ENCODE measurements at places on chromosomes 6 and 20.

DNA sequence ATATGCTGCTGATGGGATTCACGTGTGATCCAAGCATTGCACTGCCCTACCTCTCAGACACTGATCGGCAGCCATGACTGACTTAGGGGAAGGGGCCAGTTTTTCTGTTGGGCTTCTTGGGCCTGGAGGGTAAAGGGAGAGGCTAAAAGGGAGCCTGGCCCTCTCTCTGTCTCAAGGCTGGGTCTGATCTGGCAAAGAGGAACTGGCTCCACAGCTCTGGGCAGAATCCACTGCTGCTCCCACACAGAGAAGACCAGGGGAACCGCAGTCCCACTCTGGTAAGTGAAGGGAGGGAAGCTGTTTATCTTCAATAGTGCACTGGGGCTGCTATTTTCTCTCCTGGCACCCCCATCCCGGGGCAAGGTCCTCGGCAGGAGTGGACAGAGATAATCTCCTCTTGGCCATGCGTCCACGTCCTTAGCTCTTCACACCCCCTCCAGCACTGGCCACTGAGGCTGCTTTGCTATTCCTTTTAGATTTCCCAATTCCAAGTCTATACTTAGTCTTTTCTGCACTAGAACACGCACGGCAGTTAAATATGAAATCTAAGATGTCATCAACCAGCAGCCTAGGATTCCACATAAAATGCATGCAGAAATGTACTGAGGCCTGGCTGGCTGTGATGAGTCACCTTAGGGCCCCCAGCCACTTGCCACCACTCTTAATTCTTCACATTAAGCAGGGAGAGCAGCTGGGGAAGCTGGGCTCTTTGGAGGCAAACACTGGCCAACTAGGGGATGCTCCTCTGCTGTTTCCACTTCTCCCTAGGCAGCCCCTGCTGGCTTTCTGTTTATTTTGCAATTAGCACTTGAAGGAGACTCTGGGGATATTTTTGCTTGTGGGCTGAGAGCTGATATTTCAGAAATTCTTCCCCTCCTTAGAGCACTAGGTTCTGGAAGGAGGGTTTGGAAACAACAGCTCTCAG lies 87.8 kb upstream of the ARMC2 start:
- no peak for DNase-seq

DNA sequence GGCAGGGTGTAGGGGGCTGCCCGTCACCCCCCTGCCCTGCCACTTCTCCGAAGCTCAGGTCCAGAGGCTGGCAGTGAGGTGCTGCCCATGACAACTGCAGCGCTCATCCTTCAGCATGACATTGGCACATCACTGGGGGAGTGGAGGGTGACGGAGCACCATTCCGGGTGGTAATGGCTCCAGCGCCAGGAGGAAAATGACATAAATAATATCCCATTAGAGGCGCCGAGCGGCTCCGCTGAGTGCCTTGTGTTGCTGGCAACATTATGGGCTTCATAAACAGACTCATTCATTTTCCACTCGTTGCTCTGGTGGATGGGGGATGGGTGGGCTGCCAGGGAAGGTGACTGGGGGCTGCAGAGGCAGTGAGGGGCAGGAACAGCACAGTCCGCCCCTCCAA lies 56.9 kb upstream of the CTNNBL1 start:
- DNase-seq = no peak

DNA sequence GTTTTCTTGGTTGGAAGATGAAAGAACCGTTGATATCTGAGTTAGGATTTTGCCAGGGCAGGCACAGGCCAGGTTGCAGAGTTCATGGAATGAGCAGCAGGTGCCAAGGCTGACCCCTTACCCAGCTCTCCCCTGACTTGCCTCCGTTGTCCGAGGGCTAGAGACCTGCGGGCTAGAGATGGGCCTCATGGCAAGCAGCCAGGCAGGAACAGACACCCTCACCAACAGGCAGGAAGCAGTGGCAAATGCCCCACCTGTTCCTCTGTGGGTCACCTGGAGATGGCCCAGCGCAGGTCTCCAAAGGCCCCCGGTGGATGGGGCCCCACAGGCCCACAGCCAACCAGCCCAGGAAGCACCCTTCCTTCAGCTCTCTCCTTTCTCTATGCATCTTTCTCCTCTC lies 186.7 kb upstream of the PMEPA1 start:
- DNase-seq = no peak

GRCh38 chr6:113664909-113665308 lies 192.2 kb upstream of the MARCKS start:
- DNase-seq = no peak

DNA sequence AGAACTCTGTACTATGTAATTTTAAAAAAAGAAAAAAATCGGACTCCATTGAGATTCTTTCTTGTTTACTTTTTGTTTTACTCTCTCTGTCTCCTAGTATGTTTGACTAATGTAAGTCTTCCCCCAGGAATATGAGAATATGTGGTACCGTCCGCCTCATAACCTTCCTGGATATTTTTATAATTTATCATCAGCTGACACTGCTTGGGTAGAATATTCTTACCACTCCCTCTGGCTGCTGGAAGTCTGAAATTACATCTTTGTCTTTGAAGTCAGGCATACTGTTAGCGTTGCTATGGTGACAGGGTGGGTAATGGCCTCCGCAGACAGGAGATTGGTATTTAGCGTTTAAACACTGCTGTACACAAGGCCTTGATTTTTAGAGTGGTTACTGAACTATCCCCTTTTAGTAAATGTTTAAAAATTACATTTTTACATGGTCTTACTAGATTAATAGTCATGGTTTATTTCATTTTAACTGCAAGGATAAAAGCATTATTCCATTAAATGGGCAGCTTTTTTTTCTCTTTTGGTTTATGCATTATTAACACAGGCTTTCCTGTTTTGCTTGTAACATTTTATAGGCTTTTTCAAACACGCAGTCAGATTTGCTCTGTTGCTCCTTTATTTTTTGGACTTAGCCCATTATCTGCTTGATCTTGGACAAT lies 176.4 kb downstream of the ARID1B start:
- no peak for DNase-seq

- DNase-seq = peak; percentile 18
Observed at GRCh38 chr20:23995905-23996666, 7.5 kb upstream of the GGTLC1 start.

- no peak for DNase-seq
Observed at GRCh38 chr6:136736281-136736960, 55.9 kb downstream of the MAP3K5 start.

DNA sequence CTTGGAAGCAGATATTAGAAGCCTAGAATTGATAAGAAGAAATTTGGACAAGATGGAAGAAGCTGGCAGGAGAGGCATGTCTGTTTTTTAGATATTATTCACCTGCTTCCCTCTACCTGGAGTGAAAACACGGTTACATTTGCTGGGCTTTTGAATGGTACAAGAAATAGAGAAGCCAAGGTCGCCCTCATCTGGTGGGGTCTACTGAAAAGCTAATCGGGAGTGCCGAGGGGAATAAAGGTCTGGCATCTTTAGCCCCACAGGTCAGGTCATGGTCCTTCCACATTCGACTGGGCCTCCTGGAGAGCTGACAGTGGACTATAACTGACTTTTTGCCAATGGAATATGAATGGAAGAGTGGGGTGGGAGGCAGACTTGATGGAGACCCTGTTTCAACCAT lies 4.6 kb upstream of the C2 start:
- no peak for DNase-seq

GRCh38 chr6:21182589-21182988 lies 411.0 kb upstream of the SOX4 start:
- no peak for DNase-seq

DNA sequence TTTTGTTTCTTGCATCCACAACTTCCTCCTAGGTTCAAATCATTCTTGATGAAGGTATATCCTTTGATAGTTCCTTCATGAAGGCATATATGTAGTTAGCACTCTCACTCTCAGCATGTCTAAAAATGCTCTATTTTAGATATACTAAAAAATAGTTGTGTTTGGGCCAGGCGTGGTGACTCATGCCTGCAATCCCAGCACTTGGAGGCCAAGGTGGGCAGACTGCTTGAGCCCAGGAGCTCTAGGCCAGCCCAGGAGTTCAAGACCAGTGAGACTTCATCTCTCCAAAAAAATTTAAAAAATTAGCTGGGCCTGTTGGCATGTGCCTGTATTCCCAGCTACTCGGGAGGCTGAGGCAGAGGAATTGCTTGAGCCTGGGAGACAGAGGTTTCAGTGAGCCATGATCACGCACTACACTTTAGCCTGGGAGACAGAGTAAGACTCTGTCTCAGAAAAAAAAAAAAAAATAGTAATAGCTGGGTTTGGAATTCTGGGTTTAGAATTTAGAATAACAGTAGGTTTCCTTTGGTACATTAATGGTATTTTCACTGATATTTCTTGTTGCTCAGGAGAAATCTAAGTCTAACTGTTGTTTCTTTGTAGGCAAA lies 7.0 kb downstream of the SERAC1 start:
- no peak for DNase-seq

DNA sequence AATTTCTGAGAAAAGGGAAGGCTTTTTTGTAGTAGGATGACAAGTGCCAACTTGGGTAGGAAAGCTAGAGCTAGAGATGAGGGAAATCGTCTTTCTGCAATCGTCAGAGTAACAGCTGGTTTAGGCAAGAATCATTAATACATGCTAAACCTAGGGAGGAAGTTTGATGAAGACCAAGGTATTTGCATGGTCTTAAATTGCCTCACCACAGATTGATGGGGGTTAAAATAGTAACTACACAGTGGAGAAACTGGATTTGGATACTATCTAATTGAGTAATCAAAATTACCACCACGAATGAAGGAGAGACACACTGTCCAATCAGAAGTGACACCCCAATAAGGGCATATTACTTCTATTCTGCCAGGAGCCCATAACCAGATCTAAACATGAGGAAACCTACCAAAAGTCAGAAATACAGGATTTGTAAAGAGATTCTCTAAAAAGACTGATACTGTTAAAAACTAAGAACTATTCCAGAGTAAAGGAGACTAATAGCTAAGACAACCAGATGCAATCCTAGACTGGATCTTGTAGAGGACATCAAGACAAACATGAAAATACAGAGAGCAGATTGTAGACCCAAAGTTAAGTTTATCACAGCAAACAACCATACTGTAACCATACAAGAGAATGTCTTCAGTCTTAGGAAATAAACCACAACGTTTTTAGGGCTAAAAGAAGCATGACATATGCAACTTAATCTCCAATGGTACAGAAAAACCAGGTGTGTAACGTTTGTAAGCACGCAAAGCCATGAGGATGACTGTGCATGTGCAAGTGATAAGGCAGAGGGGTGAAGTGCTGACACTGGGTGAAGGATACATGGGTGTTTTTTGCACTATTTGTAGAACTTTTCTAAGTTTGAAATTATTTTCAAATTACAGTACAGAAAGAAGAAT lies 21.8 kb downstream of the SNX5 start:
- no peak for DNase-seq

GRCh38 chr6:95249175-95249574 lies 328.2 kb upstream of the MANEA start:
- DNase-seq = no peak

DNA sequence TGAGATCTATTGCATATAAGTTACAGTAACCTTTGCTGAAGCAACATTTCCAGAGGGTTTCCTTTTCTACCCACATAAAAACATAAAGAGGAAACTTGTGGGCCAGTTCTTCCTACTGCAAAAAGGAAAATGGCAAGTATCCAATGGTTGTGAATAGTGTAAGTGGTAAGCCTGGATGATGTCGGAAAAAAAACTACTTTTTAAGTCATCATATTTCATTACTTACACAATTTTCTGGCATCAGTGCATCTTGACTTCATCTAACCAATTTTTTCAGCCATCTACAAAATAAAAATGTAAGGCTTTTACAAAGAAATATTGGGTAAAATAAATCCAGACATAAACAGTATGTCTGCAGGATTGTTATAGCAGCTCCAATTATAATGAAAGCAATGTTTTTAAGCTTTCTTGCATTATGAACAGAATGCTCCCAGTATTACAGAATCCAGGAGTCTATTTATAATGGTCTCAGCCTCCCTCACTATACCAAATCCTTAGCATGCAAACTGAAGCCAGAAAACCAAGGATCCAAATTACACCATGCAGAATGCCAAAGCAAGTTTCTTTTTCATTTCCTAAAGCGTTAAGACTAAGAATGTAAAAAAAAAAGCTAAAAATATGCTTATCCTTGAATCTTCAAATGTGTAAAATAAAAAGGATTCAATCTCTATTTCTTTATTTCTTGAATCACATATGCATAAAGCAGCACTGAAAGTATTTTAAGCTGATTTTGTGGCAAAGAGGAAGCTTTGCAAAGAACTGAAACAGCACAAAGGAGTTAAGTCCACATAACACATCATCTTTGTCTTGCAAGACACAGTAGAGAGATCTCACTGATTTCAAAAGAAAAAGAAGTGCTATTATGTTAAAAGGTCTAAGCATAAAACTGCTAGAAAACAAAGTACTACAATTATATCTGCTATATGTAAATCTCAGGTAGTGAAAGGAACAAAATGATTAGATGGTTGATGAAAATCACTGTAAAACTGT lies 126.8 kb upstream of the HMGCLL1 start:
- DNase-seq = no peak

- no peak for DNase-seq
Observed at GRCh38 chr6:33323623-33323948, 6.0 kb upstream of the ZBTB22 start.

DNA sequence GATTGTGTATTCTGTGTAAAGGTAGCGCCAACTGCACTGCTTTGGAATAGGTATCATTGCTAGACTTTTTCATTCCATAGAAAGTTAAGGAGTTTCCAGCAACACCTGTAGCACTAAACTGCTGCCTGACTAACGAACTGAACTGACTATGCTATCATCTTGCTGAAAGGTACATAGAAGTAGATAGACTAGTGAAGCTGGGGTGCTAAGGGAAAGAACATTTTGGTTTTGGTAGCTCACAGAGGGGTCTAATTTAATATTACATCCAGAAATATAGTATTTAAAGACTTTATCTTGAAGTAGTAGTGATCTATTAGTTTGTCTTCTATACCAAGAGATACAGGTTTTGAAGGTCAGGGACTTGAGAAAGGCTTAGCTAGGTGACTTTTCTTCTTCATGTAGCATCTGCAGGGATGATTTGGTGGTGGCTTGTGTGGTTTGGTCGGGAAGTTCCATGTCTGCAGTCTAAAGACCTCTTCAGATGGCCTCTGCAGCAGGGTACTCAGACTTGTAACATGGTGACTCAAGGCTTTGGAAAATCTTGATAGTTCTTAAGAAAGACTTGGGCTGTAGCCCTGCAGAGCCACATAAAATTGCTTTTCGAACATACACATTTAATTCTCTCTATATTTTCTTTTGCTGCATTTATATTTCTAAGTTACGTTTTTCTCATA lies 10.2 kb downstream of the SENP6 start:
- DNase-seq = no peak

DNA sequence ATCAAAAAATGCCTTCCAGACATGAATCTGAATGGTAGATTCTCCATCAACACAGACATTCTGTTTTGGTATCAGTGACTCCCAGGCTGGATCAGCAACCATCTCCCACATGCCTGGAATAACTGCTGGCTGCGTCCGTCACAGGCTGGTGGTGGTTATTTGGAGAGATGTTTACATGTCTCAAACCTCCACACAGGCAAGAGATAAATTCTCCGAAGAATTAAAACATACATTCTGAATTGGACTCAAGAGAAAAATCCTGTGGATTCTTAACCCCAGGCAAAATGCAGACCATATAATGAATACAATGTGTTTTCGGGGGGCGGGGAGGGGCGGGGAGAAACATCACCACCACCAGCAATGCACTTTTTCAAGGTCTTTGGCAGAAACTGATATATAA lies 108.2 kb downstream of the THBS2 start:
- no peak for DNase-seq

Measured in stimulated activated CD4-positive, alpha-beta T cell treated with anti-CD3 and anti-CD28 coated beads, Interleukin-15, amount 100 ng/mL, for 1 hour (primary cell).